Activated T-helper 1 cell treated with anti-CD3 and anti-CD28 coated beads, Interleukin-2, amount 50 U/mL, for 16 hours (primary cell): ENCODE measurements at places on chromosomes 5 and 9.
A peak's percentile ranks its signal among the peaks of the same experiment; 100 is the strongest.

DNA sequence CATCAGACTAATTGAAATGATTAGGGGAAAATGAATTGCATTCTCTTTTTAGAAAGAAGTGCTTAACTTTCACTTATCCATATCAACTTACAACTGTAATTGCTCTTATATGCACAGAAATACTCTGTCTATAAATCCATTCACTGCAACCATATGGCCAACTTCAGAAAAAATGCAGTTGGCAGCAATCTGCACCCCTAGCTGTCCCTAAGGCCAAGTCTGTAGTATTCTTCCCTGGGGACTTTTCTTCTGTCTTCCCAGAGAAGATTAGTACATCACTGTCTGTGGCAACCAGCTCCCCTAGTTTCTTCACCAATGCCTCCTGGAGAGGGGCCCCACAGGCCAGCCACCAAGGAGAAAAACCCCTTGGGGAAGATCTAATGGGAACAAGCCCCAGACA lies 45.4 kb downstream of the ABCA1 start:
- DNase-seq, result no peak

GRCh38 chr9:124617477-124618141 lies 110.4 kb upstream of the NR5A1 start:
- DNase-seq, result peak; percentile 42

DNA sequence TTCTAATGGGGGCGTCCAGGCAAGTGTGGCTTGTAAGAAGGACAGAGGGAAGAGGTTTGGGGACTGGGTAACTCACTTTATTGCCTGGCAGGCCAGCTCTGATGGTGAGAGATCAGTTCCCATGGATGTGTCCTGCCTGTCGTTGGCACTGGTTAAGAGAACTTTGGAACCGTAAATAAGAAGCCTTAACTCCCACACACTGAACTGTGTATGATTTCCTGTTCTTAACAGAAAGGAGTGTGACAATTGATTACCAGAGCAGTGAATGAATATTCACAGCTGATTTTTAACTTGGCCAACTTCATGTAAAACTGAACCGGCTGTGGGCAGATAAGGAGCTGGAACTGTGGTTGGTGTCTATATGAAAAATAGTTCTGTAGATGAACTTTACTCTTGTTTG lies 63.2 kb downstream of the MEGF10 start:
- no peak for DNase-seq

DNA sequence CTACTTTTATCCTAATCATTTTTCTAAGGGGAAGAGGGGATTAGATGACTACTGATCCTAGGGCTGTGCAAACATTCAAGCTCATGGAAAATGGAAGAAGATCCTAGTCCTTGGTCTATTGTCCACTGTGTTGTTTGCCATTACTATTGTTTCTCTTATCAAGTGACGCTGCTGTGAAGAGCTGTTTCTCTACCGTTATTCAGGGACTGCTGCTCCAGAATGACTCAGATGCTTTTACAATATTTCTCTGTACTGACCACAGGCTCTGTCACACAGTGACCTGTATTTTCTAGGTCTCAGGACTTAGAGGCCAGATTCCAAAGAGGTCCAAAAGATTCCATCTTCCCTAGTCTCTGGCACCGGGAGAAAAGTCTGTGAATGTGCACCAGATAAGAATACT lies 159.5 kb upstream of the CHD1 start:
- no peak for DNase-seq

- DNase-seq, result no peak
Measured at GRCh38 chr5:35282810-35283209, 52.5 kb upstream of the PRLR start.

GRCh38 chr5:147547730-147548129 lies 37.9 kb upstream of the DPYSL3 start:
- DNase-seq, result no peak

- DNase-seq, result no peak
Measured at GRCh38 chr5:131968396-131968954, 23.0 kb upstream of the MEIKIN start.

DNA sequence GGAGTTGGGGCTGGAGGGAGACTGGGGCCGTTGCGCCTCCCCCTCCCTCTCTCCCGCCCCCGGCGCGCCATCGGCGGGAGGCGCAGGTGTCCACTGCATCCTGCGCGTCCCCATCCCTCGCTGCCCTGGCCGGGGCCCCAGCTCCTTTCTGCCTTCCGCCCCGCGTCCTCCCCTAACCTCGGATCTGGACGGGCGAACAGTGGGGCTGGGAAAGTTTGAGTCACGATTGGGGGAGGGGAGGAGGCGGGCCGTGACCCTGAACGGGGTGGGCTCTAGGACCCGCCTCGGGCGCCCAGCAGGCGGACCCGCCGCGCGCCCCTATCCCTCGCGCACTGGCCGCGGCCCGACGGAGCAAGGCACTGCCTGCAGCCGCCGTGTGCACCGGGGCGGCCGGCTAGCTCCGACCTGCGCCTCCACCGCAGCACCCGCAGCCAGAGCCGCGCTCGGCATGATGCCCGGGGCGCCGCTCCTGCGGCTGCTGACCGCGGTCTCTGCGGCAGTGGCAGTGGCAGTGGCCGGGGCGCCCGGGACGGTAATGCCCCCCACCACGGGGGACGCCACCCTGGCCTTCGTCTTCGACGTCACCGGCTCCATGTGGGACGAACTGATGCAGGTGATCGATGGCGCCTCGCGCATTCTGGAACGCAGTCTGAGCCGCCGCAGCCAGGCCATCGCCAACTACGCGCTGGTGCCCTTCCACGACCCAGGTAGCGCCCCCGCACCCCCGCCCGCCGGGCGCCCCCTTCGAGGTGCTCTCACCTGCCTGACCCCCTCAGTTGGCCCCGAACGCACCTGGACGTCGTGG lies at the start of gene HMCN2:
HMCN2 (plus strand) TSS at position 330 of the 805 bp plus-strand sequence; CDS start at position 449, 119 bp downstream.
- no peak for DNase-seq

DNA sequence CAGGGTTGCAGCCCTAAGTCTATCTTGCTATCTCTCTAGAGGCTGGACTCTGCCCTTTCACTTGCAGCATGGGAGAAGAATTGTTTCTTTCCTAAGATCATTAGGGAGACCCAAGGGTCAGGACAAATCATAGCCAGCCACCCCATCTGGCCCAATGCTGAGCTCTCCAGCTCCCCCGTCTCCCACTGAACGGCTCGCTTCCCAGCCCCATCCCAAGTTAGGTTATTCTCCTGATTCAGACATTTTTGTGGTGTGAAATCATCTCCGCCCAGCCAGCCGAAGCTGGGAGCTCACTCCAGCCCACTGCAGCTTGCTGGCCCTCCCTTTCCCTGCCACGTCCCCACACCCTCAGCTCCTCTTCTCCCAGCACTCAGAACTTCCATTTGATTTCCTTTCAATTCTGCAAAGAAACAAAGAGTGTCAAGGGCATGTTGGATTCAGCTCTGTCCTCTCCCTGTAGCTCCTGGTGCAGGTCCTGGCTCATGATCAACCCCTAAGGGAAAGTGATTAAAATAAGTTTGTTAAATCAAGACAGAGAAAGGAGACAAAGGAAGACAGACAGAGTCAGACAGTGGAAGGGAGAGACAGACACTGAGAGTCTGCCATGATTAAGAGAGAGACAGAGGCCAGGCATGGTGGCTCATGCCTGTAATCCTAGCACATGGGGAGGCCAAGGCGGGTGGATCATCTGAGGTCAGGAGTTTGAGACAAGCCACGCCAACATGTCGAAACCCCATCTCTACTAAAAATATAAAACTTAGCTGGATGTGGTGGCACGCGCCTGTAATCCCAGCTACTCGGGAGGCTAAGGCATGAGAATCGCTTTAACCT lies 12.6 kb upstream of the SPARC start:
- no peak for DNase-seq

DNA sequence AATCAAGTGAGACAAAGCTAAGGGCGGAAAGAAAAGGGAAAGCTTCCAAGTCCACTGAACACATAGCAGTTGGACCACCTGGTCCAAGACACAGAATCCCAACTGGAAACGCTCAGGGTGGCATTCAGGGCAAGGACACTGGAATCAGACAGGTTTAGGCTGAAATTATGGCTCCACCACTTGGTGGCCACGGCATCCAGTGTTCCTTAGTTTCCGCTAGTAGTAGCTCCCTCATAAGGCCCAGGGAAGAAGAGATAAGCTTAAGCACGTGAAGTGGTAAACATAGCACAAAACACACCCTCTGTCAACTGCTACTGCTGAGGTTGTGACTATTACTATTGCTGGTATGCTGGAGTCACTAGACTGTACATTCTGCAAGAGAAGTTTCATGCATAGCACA lies 209.4 kb downstream of the GLIS3 start:
- no peak for DNase-seq

DNA sequence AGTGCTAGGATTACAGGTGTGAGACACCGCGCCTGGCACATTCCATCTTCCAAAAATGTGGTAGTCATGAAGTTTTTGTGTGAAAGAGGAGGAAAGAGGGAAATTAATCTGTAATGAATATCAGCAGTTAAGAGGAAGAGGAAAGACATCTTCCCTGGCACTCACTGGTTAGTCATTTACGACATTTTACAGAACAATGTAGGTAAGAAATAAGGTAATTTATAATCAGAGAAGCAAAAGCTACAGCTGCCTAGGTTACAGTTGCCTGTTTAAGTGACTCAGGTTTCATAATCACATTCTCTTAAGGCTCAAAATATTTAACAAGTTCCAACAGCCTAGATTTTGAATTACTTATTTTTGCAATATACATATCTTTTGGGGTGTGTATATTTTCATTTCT lies 26.9 kb downstream of the CNOT6 start:
- DNase-seq, result no peak

GRCh38 chr9:135001526-135001925 lies 83.8 kb upstream of the FCN1 start:
- no peak for DNase-seq

DNA sequence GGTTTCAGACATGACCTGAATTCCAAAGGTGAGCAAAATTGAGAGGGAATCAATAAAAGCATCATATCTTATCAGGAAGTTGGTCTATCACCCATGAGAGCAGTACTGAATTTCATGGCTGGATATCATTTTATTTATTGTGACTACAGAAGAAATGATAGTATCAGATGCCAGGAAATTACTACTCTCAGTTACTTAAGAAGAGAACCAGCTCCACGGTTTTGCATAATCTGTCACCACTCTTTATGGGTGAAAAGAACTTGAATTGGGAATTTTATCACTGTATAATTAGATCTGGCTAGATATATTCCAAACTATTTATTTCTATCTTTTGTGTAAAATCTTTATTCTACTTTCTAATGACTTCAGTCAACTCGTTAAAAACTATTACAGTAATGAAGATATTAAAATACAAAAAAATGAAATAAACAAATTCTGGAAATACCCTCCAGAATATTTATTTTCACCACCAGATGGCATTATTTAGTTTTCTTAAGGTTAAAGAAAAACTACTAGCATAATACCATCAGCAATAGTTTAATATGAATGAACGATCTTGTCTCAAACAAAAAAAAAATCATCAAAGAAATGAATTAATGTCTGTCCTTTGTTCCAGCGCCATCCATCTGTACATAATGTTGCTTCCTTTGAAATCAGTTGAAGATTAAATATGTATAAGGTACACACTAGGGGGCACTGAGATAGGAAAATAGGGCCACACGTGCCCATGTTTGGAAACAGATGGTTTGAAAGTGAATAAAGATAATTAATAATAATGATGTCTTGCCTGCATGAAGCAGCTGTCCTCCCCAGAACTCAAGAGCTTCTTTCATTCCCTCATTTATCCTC lies 84.7 kb upstream of the SLCO6A1 start:
- no peak for DNase-seq

- no peak for DNase-seq
Measured at GRCh38 chr9:31243386-31243785, 1141.1 kb upstream of the ACO1 start.

GRCh38 chr9:37622462-37622861 lies 28.3 kb upstream of the FRMPD1 start:
- no peak for DNase-seq

GRCh38 chr5:55994495-55994997 lies at the start of gene IL6ST:
TSS of gene IL6ST (minus strand) at chr5:55994963. CDS start at chr5:55976278, 18,685 bp downstream.
- no peak for DNase-seq

DNA sequence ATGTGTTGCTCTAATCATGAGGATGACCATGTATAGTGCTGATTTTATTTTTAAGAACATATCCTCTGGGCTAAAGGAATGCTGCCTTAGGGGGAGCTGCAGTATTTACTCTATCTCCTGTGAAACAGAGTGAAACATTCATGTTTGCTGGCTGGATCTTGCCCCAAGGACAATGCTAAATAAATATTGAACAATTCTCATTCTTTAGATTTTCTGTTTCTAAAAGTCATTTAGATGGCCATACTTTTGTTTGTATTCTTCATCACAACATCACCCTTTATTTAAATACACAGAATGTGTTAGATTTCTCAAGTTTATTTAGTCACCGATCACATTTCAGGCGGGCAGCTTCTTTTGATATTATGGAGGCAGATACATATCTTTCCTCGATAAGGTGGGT lies 103.3 kb downstream of the ARHGEF28 start:
- no peak for DNase-seq

DNA sequence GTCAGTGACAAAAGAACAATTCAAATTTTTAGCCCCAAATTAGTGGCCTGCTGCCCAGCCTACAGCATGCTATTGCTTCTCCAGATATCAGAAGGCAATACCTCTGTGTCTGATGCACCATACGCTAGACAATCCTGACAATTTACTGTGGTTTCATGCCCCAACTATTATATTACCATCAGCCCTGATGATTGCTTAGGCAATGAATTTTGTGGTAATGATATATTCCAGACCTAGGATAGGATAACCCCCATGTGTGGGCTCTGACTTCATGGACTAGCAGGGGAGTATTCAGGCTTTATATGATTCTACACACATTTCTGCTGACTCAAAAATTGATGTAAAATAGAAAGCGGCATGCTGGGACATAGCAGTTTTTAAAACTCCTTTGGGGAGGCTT lies 168.7 kb upstream of the FST start:
- DNase-seq, result no peak
